ENCODE measurements at places on chromosomes 6 and 20. TPM values are rescaled to one million over a fixed set of nuclear protein-coding genes. Genes with fewer than 3 reads are reported as not detected.

- no peak for DNase-seq
These were observed 91.6 kb downstream of the PSMG4 start for GRCh38 chr6:3350252-3350796.

DNA sequence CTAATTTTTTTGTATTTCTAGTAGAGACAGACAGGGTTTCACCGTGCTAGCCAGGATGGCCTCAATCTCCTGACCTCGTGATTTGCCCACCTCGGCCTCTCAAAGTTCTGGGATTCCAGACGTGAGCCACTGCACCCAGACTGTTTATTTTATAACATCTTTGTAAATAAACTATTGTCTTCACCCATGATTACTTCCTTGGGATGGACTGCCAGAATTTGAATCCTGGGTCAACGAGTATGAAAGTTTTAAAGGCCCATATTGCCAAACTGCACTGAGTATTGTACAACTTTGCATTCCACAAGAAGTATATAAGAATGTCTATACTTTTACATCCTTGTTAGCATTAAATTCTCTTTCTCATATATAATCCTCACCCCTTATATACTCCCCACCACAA is 38.6 kb downstream of the ZHX3 start:
- DNase-seq, result no peak

- no peak for DNase-seq
These were observed 540.7 kb downstream of the BMP2 start for GRCh38 chr20:7308163-7308562.

DNA sequence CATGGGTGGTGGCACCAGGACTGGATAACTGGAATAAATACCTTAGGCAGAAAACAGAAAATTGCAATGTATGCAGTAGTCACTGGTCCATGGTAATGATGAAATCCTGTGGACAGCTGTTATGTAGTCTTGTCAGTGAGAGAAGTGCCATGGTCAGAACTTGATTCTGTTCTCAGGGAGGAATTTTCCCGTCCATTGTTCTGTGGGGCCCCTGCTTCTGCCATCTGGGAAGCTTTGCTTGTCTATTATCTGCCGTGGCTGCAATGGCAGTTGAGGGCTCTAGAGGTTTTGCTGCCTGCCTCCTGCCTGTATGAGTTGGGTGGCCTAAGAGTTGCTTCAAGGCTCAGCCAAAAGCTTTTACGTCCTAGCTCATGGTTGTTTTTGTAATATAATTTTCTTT is 126.8 kb upstream of the SLC35B3 start:
- DNase-seq, result no peak

DNA sequence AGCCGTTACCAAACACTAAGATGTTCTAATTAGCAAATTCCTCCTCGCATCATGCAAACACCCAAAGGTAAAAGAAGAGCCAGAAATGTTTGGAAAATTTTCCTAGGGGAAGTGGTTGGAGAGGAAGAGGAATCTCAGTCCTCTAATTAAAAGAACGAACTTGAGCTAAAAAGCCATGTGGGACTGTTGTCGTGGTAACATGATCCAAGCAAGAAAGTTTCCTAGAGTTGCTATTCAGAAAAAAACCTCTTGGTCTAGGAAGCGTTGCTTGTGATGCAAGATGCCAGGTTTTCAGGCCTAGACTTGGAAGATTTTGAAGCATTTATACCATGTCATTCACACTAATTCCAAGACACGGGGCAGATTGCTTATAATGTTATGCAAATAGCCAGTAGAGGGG is 106.8 kb upstream of the DOK5 start:
- no peak for DNase-seq

DNA sequence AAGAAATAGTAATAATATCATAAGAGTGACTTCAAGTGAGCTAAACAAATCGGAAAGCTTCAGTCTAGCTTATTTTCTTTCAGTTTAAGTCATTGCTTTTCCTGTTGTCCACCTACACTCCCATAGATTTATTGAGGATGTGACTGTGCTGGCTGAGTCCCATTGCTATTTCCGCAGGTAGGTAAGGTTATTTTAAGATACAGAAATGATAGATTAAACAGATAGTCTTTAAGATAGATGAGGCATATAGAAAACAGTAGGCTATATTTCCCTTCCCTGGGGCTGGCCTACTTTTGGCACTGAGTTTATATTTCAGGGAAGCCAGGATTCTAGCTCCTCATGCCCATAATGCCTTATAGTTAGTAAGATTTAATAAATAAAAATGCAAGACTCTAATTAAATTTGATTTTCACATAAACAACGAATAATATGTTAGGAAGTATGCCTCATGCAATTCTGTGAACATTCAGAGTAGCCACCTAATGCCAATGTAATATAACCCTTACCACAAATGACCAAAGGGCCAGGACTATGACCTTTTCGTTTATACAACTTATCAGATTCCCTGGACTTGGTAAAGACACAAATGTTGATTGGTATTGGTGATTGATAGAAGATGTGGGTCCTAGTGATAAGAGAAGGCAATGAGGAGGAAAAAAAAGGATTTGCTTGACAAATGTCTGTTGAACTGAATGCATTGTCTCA is 1079.3 kb downstream of the EPHA7 start:
- no peak for DNase-seq

- DNase-seq, result no peak
These were observed 11.3 kb downstream of the LRP11 start for GRCh38 chr6:149852881-149853280.

The PSORS1C2 gene
- not detected for polyA plus RNA-seq

The TP53TG5 gene
- not detected for polyA plus RNA-seq

The BTN1A1 gene
- polyA plus RNA-seq, result 0.12 TPM

The RBM24 gene
- polyA plus RNA-seq, result 14.2 TPM

All from HepG2 (cell line).